ENCODE measurements at places on chromosomes 16 and 17.

DNA sequence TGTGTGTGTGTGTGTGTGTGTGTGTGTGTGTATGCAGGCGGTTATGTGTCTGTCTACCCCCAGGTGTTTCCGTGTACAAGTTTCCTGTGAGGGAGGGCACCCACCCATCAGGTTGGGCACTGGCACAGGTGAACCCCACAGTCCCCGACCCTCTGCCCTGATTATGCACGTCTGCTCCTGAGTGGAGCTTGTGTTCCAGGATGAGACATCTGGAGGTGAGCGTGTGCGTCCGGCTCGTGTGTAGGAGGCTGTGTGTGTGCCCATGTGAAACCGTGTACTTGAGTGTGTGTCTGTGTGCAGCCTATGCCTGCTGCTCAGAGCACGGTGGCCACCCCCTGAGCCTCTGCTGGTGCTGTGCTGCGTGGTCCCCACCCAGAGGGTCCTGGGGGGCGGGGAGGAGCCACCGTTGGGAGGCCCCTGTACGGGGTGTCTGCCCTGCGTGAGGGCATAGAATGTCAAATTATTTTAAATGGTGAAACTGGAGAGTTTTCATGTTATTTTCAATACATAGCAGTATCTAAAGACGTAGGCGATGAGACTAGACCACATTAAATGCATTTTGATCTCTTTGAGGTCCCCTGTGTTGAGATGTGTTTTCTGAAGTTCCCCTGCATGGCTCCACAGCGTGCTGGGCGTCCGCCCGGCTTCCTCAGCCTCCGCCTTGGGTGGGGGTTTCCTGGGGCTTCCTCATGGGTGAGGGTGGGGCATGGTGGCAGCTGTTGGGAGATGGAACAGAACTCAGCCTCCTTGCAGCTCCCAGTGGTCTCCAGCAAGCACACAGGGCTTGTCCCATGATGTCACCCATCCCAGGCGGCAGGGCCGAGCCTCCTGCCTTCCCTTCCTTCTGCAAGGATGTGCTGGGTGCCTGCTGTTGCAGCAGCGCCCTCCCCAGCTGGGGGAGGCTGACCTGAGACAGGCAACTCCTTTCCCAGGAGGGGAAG is 43.4 kb downstream of the KCNJ12 start:
- DNase-seq: no peak

GRCh38 chr16:28522792-28523191 is 16.0 kb downstream of the NUPR1 start:
- no peak for DNase-seq

GRCh38 chr16:85436207-85436606 is 176.9 kb upstream of the GSE1 start:
- DNase-seq: no peak

- DNase-seq: no peak
These were observed 31.6 kb upstream of the CDRT15 start for GRCh38 chr17:14268264-14268663.

GRCh38 chr16:47449788-47450187 is 11.1 kb downstream of the ITFG1 start:
- DNase-seq: no peak

- DNase-seq: peak; percentile 56
These were observed 23.6 kb upstream of the ABR start for GRCh38 chr17:1203111-1203966.

GRCh38 chr16:84370723-84371552 is 2.6 kb downstream of the ATP2C2 start:
- DNase-seq: no peak

DNA sequence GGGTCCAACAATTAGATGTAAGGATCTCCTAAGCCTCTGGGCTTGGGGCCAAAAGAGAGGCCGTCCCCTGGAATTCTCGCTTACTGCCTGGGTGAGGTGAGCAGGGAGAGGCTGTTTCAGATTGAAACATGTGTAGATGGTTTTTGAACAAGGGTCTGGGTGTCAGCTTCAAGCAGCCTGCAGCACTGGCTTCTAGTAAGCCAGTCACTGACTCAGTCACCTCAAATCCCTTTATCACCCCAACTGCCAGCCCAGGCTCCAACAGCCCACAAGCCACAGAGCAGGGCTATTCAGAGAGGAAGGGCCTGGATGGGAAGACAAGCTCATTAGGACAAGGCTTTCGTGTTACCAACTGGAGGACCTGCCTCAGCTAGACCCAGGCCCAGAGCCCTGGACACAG is 180.2 kb downstream of the CCT6B start:
- no peak for DNase-seq

DNA sequence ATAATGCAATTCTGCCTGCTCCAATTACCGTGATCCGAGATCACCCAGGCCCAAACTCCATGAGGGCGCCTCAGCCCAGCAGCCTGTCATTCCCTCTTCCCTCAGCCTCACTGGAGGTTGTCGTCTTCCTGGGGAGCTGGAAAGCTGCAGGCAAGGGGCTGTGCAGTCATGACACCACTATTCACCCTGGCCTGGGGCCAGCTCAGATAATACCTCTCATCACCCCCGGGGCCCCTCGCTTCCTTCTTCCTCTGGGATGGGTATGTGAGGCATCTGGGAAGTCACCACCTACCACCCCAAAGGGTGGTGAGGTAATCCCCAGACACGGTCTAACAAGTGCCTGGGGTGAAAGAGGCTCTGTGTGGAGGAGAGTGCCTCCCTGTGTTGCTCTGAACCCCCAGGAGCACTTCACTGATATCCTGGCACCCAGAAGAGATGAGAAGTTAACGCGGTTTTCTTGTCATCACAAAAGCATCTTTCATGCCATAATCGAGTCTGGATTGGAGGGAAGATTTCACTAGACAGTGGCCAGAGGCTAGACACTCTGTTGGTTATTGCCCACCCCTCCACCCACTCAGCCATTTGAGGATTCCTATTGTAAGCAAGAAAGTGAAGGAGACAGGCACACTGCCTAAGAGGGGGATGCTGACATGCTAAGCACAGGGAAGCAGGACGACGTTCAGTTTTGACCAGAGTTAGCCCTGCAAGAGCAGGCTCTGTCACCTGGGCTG is 18.4 kb downstream of the CFAP20 start:
- no peak for DNase-seq

- DNase-seq: no peak
These were observed 12.5 kb downstream of the CEP295NL start for GRCh38 chr17:78890498-78890897.

DNA sequence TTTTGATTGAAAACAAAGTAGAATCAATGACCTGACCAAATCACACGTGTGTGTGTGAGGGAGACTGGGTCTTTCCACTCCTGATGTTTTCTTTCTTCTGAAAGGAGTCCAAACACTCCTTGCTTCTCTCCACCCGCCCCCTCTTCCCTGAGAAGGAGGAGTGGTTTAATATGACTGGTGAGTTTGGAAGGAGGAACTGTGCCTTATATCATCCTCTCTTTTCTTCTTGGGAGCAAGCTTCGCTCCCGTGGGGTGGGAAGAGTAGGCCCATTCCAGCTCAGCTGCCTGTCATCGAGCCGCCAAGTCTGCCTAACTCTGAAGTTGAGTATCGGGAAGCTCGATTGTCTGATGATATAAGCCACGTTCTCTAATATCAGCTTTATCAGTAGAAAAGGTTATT is 96.5 kb downstream of the YPEL2 start:
- no peak for DNase-seq

- DNase-seq: no peak
These were observed 502 bp downstream of the SMPD3 start for GRCh38 chr16:68447653-68448359.

- DNase-seq: no peak
These were observed 277.2 kb upstream of the CCL2 start for GRCh38 chr17:33977729-33978514.

DNA sequence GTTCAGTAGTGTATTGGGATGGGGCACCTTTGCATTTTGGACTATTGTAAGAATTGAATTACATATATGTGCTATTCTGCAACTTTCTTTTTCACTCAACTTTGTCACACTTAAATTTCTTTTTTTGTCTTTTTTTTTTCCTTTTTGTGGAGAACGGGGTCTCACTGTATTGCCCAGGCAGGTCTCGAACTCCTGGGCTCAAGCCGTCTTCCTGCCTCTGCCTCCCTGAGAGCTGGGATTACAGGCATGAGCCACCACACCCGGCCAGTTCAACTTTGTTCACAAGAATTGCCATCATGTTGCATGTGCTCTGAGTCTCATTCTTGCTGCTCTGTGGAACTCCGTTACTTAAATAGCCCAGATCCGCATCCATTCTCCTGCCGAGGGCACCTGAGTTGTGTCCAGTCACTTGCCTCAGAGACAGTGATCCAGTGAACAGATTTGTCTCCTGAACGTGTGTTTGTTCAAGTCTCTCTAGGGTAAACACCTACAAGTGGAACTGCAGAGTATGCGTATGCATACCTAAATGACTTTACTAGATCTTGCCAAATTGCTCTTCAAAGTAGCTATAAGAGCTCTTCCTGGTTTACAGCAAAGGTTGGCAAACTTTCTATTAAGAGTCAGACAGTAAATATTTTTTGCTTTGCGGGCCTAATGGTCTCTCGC is 3.4 kb upstream of the SLC38A10 start:
- no peak for DNase-seq

- no peak for DNase-seq
These were observed at the start of gene CENPX for GRCh38 chr17:82022310-82022980. CENPX (minus strand) TSS chr17:82022878; CDS start chr17:82022861, 17 bp downstream.

GRCh38 chr17:301681-302299 is 50.8 kb downstream of the RPH3AL start:
- DNase-seq: no peak

DNA sequence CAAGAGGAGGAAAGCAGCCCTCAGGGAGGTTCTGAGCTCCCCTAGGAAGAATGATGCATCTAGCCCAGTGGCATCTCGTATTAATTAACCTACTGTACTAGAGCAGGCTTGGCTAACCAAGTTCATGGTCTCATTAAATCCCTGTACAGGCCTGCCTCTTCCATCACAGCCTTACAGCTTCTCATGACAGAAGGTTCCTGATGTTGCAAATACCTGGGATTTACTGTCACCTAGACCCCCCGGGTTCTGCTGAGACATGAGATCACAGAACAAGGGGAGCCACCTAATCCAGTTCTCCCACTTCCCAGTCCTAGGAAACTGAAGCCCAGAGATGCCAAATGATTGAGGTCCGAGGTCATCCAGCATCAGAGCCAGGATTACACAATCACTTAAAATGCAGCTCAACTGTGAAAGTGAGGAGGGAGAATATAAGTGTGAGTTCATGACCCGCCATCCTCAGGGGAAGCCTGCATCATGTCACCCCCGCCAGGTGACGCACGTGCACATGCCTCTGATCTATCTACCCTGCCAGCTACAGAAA is 23.9 kb downstream of the ACLY start:
- DNase-seq: no peak

GRCh38 chr16:86388976-86389375 is 121.4 kb upstream of the FOXF1 start:
- DNase-seq: no peak

DNA sequence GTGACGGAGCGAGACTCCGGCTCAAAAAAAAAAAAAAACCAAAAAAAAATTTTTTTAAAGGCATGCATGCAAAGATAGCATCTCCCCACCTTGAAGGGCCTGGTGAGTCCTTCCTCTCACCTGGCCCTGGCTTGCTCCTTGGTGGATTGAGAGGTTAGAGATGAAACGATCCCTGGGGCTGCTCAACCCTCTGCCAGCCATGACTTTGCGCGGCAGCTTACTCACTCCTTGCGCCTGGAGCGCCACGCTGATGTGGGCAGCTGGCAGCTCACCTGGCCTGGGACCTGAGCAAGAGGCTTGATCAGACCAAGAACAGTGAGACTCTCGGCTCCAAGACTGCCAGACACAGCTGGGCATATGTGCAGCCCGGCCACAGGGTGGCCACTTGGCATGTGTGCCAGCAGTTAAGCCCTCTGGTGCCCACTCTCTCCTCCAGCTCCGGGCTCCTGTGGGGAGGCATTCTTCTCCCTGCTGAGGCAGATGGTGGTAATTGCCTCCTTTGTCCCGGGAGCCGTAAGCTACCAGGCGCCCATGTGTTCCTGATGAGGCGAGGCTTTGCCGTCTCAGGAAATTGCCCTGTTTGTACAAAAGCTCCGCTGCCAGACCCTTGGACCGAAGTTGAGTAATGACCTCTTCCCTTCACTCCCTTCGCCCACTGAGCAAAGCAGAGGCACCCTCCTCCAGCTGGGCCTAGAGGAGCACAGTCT is 5.1 kb upstream of the EVPL start:
- DNase-seq: no peak

DNA sequence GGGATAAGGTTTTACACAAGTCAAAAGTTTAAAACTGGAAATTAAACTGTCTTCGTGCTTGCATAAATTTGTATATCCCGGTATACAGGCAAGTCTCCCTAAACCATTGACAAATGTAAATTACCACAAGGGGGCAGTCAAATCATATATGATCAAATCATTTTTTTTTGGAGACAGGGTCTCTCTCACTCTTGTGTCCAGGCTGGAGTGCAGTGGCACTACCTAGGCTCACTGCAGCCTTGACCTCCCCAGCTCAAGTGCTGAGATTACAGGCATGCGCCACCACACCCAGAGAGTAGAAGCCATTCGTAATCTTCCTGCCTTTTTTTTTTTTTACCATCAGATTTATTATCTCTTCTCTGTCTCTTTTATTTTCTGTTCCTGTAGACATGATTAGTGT is 18.5 kb downstream of the TOP2A start:
- DNase-seq: no peak

- DNase-seq: no peak
These were observed 25.5 kb downstream of the GRB7 start for GRCh38 chr17:39763051-39763820.

DNA sequence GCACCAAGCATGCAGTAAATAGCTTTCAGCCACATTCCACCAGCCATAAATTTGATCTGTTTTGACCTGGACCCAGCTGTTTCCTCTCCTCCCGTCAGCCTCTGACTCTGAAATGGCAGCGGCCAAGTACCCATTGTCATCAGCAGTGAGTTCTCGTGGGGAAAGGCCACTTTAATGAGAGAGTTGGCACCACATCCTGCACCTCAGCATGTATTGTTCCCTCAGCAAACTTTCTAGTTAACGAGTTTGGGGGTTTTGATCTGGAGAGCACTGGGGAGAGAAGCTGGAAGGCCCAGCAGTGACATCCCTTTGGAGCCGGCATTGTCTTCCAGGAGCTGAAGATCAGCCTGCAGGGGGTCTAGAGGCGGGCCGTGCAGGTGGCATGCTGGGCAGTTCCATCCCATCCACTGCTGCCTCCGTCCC is 84.9 kb downstream of the RPA1 start:
- DNase-seq: no peak

GRCh38 chr16:3655030-3655395 is 522 bp downstream of the DNASE1 start:
- no peak for DNase-seq

Data from activated gamma-delta T cell (primary cell).